Anterior cingulate cortex (tissue), 58 donors: ENCODE measurements at places on chromosomes 7 and 10.

- DNase-seq: no peak
Measured at GRCh38 chr10:124693396-124693795, 50.8 kb downstream of the FAM53B start.

- peak; percentile 90 for DNase-seq
Measured at GRCh38 chr10:79409726-79410085, 35.7 kb downstream of the ZCCHC24 start.

GRCh38 chr10:100969187-100970075, at the start of gene SEMA4G:
SEMA4G (plus strand) TSS chr10:100969504; CDS start chr10:100972913, 3,409 bp downstream.
- peak; percentile 21 for DNase-seq

DNA sequence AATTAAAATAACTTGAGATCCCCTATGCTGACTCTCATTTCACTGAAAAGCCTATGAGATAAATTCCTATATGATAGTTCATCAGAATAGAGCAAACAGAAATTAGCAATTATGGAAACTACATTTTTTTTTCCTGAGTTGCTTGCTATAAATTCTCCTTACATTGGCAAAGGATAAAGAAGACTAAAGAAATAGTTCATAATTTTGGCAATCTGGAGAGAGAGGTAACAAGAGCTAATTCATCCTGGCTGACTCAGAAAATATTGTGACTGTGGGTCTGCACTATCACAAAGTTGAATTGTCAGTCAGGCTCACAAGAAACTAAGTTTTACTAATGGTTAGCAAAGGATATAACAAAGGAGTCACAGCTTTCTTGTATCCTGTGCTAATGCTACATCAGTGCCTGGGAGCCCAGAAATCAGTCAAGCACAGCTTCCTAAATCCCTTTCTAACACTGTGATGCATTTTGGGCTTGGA, 483.0 kb downstream of the MAGI2 start:
- no peak for DNase-seq

DNA sequence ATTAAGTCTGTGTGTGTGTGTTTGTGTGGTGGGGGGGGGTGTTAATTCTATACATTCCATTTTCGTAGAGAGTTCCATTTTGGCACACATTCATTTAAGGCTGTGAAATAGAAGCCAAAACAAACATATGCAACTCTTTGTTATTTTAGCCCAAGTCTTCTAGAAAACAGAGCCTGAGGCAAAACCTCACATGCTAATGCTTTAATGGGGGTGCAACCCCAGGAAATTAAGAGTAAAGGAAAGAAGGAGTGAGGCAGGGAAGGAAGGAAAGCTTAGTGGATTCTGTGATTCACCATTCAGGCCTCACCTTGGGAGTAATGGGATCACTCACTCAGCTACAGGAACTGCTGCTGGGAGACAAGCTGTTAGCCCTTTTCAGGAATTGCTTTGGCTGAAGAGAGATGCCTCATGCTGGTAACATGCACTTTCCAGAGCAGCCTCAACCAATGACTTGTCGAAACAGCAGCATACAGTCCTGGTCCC, 73.0 kb upstream of the CTTNBP2 start:
- no peak for DNase-seq

- peak; percentile 42 for DNase-seq
Measured at GRCh38 chr10:78777466-78777865, 291.3 kb upstream of the ZMIZ1 start.

DNA sequence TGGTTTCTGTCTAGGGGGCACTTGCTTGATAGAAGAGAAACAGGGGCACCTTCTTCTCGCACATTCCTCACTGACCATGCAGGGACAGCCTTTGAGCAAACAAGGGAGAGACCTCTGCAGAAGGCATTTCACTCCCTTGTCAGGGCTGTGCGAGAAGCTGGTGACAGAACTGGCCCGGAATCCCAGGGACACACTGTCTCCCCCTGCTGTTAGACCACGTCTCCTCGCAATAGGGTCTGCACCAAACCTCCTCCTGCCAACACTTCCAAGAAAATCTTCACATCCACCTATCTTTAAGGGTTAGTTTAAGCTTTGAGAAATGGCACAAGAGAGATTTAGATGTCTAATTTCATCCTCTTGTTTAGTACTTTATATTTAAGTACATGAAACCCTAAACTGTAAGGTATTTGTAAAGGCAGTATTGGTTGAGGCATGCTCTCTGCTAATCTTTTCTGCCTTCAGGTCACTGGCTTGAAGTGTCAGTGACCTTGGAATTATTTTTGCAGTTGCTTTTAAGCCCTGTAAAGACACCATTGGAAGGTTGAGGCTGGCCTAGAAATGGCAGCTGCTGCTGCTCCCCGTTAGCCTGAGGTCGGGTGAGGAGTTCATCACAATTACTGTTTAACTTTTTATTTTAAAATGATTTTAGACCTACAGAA, 37.0 kb downstream of the RBM20 start:
- DNase-seq: no peak

GRCh38 chr10:102870221-102870620, 951 bp downstream of the AS3MT start:
- DNase-seq: no peak

GRCh38 chr7:82740246-82740848, 296.8 kb upstream of the CACNA2D1 start:
- DNase-seq: no peak

GRCh38 chr7:140176122-140176701, 571 bp downstream of the KDM7A start:
- no peak for DNase-seq

GRCh38 chr7:73626814-73627213, 2.5 kb upstream of the MLXIPL start:
- DNase-seq: no peak

DNA sequence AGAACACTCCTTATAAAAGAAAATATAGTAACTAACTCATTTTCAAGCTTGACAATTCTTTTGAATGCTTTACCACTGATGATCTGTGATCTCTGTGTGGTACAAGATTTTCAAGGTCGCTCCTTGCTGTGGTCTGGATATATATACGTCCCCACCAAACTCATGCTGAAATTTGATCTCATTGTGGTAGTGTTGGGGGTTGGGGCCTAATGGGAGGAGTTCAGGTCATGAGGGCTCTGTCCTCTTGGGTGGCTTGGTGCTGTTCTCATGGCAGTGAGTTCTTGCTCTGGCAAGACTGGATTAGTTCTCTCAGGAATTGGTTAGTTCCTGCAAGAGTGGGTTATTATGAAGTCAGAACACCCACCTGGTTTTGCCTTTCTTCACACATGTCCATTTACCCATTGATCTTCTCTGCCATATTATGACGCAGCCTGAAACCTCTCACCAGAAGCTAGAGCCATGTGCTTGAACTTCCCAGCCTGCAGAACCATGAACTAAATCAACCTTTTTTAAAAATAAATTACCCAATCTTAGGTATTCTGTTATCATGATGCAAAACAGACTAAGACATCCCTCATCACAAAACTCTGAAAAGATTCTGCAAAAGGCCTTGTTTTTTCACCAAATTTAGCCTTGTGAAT, 8.3 kb upstream of the EDRF1 start:
- DNase-seq: no peak

- no peak for DNase-seq
Measured at GRCh38 chr10:133287832-133288500, 11.3 kb upstream of the ADAM8 start.

- DNase-seq: no peak
Measured at GRCh38 chr7:6205971-6206660, 66.3 kb downstream of the CYTH3 start.

GRCh38 chr10:130455111-130455695, 319.0 kb downstream of the GLRX3 start:
- no peak for DNase-seq

DNA sequence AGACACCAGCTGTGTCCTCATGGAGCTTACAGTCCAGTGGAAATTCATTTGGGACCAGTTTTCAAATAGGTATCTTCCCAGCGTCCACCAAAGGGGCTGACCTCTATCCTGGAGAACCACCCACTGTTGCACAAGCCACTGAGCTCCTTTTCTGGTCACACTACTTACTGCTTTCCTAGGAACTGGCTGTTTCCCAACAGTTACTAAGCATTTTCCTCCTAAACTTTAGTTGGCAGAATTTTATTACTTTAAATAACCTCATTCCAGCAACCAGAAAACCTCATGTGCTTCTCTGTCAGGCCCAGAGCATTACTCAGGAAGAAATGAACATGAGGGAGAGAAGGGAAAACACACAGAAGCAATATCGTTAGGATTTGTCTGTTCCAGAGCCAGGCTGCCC, 183.1 kb downstream of the GPAM start:
- no peak for DNase-seq
